ENCODE measurements at places on chromosomes 7 and 10.

DNA sequence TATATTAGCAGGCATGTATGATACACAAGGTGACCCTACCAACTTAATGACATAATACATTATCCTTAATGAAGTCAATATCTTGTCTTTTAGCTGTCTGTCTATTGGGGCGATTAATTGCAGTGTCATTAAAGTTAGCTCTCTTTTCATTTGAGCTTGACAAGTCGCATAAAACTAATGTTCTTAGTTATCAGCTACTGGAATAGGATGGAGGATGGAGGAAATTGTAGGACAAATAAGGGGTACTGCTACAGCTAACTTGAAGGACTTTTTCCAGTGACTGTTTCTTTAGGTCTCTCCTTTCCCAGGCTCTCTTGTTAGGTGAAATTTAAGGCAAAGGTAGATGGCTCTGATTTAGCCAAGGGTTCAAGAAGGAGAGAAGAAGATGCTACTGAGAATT, 506.4 kb downstream of the LRMDA start:
- no peak for DNase-seq

DNA sequence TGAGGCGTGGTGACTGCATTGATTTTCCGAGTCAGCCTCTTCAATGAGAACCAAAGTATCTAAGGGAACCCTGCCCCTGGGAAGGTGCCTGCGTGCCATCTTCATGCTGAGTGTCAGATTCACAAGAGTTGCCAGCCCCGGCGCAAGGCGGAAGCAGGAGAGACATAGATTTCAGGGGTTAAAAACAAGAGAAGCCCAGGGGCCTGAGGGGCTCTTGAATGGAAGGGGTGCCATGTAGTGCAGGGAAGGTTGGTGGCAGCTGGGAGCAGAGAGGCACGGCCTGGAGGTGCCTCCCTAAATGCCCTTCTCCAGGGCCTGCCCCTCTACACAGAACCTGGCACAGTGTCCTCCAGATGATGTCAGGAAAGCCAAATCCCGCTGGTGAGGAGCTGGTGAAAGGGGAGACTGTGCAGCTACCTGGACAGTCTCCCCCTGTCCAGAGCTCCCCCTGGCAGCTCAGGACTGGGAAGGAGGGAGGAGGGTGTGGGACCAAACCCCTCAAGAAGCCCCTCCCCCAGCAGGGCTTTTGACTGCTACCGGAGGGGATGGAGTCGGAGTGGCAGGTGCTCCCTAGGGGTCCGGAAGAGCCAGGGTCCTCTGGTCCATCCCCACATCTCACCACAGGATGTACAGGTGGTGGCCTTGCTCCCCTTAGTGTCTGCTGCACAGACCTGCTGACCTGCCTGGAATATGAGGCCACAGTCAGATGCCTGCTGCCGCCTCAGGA, 137.9 kb downstream of the TCERG1L start:
- no peak for DNase-seq

DNA sequence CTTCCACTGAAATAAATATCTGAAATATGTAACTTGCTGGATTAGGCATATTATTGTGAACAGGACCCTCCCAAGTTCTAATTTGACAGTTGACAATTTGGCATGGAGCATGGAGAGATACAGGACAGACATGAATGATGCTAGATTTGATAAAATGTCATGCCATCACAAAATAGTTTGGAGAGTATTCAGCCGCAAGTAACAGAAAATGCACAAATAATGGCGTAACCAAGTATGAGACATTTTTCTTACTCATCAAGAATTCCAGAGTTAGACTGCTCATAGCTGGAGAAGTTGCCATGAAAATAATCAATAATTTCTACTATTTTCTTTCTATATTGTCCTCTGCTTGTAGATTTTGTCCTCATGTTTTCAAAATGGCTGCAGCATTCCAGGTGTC, 45.5 kb upstream of the GPAM start:
- DNase-seq, result no peak

DNA sequence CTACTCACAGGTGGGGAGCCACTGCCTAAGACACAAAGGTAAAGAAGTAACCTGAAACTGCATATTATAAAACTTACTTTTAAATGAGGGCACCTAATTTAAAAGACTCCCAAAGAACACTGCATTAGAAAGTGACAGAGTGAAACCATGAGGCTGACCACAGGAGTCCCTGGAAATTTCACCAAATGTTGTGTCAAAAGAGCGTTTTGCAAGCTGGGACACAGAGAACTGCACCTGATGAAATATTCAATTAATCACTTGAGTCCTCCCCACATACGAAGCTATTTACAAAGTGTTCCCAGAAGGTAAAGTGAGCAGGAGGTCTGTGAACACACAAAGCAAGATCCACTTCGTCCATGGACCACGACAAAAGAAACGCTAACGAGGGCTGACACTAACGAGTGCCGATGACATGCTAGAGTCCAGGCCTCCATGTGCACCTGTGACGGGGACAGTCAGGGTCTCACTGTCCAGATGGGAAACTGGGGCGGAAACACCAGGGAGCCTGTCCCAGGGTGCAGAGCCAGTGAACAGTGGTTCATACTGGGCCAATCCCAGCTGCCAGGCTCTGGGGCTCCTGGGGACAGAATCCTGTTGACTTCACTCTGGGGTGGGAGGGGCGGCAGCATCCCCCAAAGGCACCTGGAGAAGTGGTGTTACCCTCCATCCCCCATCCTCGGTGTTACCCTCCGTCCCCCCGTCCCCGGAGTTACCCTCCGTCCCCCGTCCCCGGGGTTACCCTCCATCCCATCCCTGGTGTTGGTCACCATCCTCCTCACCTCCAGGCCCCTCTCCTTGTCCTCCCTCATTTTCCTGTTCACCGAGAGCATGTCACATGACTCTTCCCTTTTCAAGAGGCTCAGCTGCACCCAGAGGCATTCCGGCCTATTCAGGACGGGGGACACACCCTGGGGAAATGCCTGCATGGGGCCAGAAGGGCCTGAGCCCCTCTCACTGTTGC, 63.4 kb downstream of the DIP2C start:
- DNase-seq, result no peak

DNA sequence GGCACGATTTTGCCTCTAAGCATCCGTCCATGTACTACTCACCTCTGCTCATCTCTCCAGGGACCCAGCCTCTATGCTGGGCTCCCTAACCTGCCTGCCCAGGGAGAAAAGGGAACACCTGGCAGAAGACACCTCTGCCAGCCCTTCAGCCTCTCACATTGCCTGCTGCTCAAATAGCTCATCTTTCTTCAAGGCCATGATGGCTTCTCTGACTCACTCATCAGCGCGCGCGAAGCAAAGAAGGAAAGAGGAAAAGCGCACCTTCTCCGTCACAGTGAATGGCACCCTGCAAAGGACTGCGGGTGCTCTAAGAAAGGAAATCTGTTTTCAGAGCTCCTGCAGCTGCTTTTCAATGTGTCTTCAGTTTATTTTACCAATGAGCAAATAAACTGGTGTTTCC, 174.0 kb downstream of the PRKAG2 start:
- no peak for DNase-seq

Measured in stimulated activated CD8-positive, alpha-beta memory T cell treated with anti-CD3 and anti-CD28 coated beads, Interleukin-7, amount 100 ng/mL, for 1 hour (primary cell).